ENCODE measurements at places on chromosomes 12 and 14. TPM values are rescaled to one million over a fixed set of nuclear protein-coding genes. Genes with fewer than 3 reads are reported as not detected.

SYCP3 gene
- 0.12 TPM for total RNA-seq

CCDC184 gene
- total RNA-seq: 0.53 TPM

ZDHHC22 gene
- total RNA-seq: 0.18 TPM

ASPG gene
- 12.3 TPM for total RNA-seq

TAS2R19 gene
- total RNA-seq: 14.1 TPM

MAPKAPK5 gene
- 43.6 TPM for total RNA-seq

TPPP2 gene
- 1.8 TPM for total RNA-seq

IL26 gene
- total RNA-seq: not detected

MMP14 gene
- total RNA-seq: 112 TPM

HOXC4 gene
- 10.0 TPM for total RNA-seq

DENND5B gene
- 44.0 TPM for total RNA-seq
